ENCODE measurements at places on chromosomes 3 and 15.

DNA sequence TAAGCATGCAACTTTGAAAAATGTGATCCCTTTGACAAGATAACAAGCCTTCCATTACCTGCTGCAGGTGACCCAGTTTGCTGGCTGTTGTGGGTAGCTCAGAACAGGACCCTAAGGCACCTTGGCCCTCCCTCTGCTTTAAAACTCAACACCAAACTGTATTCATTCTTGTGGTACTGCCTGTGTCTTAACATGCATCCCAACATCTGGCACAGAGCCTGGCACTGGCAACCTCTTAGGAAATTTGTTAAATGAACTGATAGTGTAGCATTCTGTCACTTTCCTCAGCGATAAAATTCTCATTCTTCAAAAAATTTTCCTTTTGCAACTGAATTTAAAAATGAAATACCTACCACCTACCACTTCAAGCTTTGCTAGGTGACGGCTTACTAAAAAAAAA, 287.3 kb upstream of the ADAMTS9 start:
- DNase-seq = no peak

- DNase-seq = no peak
Observed at GRCh38 chr3:106086636-106087035, 217.8 kb upstream of the CBLB start.

DNA sequence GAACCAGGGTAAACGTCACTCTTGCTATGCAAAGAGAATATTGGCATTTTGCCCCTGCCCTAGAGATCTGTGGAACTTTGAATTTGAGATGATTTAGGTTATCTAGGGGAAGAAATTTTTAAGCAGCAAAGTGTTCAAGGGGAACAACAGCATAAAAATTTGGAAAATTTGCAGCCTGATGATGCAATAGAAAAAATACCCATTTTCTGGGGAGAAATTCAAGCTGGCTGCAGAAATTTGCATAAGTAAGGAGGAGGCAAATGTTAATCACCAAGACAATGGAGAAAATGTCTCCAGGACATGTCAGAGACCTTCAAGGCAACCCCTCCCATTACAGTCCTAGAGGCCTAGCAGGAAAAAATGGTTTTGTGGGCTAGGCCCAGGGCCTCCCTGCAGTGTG, 4.4 kb upstream of the RPL32 start:
- DNase-seq = no peak

DNA sequence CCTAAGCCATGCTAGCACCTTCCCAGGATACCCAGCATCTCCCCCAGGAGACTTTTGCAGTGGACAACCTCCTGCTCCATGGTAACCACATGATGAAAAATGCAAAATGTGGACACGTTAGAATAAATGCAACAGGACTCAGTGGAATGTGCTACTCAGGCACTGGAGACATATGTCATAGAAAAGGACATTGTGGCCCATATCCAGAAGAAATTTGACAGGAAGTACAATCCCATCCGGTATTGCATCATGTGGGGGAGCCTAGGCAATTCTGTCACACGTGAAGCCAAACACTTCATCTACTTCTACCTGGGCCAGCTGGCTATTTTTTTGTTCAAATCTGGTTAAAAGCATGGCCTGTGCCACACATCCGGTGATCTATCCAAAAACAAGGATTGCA, 227.2 kb upstream of the GPR149 start:
- DNase-seq = no peak

GRCh38 chr3:184771301-184772127, 40.5 kb upstream of the VPS8 start:
- no peak for DNase-seq

Data from activated CD8-positive, alpha-beta memory T cell treated with anti-CD3 and anti-CD28 coated beads, Interleukin-2, amount 50 U/mL, for 4 hours (primary cell).